Activated T-cell treated with anti-CD3 and anti-CD28 coated beads, Interleukin-2, amount 50 U/mL, for 72 hours (primary cell): ENCODE measurements at places on chromosomes 1 and 21. TPM values are rescaled to one million over a fixed set of nuclear protein-coding genes. Genes with fewer than 3 reads are reported as not detected.
A peak's percentile ranks its signal among the peaks of the same experiment; 100 is the strongest.

DNA sequence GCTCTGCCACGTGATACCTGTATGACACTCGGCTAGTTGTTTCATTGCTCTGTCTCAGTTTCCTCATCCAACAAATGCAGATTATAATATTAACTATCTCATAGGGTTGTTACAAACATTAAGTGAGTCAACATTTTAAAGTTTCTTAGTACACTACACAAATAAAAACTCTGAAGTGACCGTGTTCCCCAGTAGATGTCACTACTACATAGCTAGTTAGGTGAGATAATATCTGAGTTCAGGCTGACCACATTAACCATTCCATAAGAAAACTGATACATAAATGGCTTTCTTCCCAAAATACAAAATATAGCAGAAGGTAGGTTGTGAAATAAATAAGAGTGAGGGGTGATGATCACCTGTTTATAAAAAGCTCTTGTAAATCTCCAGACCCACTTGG, 214.1 kb downstream of the NUF2 start:
- no peaks in the 10 kb centered on the region for H3K36me3 ChIP-seq
- H3K4me1 ChIP-seq = no peaks in the 10 kb centered on the region
- H3K4me3 ChIP-seq = no peak overlapping the region
- H3K27ac ChIP-seq = no peak overlapping the region
- DNase-seq = no peak

The LCE2C gene
- not detected for total RNA-seq

The SEMA4A gene
- 63.7 TPM for total RNA-seq

DNA sequence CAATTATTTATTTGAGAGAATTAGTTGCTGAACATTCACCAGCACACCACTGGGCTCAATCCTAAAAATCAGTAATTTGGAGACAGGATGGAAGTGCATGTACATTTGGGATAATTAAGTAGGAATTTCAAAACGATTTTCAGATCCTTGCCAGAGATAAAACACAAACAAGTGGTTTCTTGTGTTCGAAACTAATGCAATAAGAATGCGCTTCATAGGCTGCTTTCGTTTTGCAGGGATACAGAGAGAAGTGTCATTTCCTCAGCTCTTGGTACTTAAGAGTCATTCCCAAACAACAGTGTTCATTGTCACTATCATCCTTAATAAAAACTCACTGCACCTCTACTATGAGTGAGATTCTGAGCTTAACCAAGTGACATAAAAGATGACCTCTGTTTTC, 20.6 kb upstream of the USP24 start:
- DNase-seq = no peak
- peaks cover 20% of the 10 kb centered on the region for H3K4me1 ChIP-seq
- H3K36me3 ChIP-seq = no peaks in the 10 kb centered on the region
- H3K27me3 ChIP-seq = no peaks in the 10 kb centered on the region
- no peak overlapping the region for H3K27ac ChIP-seq
- no peak overlapping the region for H3K4me3 ChIP-seq

The ABCB10 gene
- 25.7 TPM for total RNA-seq

GRCh38 chr1:226216056-226216455, 7.4 kb upstream of the MIXL1 start:
- no peaks in the 10 kb centered on the region for H3K36me3 ChIP-seq
- no peak overlapping the region for H3K4me3 ChIP-seq
- DNase-seq = no peak
- peaks cover 6% of the 10 kb centered on the region for H3K27me3 ChIP-seq

- no peaks in the 10 kb centered on the region for H3K4me1 ChIP-seq
- H3K36me3 ChIP-seq = no peaks in the 10 kb centered on the region
- H3K27me3 ChIP-seq = peaks cover 7% of the 10 kb centered on the region
Measured at GRCh38 chr1:7258589-7259135, 473.4 kb downstream of the CAMTA1 start.

GRCh38 chr1:225866061-225866837, 15.9 kb downstream of the TMEM63A start:
- H3K36me3 ChIP-seq = peaks cover 12% of the 10 kb centered on the region
- H3K27me3 ChIP-seq = no peaks in the 10 kb centered on the region
- H3K4me1 ChIP-seq = peaks cover 37% of the 10 kb centered on the region
- H3K4me3 ChIP-seq = peak overlapping the region; percentile 64

The GADD45A gene
- total RNA-seq = 135 TPM

DNA sequence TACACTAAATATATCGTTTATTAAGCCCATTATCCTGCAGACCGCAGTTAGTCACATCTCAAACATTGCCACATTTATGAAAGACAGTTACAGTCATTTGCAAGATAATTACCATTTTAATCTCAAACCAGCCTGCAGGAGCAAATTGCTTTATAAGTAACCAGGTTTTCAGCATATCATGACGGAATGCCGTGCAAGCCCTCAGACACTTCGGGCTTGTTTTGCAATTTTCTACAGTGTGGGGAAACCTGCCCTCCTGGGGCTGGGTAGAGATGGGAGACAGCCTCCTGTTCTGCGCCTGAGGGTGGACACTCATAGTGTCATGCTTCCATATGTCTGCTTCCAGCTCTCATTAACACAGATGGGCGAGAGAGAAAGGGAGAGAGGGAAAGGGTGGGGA, 563.9 kb downstream of the NPHP4 start:
- no peak overlapping the region for H3K4me3 ChIP-seq
- H3K27ac ChIP-seq = no peak overlapping the region
- no peak for DNase-seq
- no peaks in the 10 kb centered on the region for H3K36me3 ChIP-seq

DNA sequence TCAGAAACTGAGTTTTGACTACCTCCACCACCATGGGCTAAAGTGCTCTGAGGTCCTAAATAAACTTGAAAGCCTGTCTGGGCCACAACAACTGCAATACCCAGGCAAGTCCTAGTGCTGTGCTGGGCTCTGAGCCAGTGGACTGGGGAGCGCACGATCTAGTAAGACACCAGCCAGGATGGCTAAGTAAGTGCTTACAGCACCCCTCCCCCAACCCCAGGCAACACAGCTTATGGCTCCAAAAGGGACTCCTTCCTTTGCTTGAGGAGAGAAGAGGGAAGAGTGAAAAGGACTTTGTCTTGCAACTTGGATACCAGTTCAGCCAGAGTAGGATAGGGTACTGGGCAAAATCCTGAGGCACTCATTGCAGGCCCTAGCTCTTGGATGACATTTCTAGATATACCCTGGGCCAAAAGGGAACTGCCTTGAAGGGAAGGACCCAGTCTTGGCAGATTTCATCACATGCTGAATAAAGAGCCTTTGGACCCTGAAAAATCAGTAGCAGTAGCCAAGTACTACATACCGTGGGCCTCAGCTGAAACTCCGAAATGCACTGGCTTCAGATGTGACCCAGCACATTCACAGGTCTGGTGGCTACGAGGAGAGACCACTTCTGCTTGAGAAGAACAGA, 1.6 kb downstream of the C1orf105 start:
- H3K27ac ChIP-seq = no peak overlapping the region
- H3K4me3 ChIP-seq = no peak overlapping the region
- DNase-seq = no peak
- no peaks in the 10 kb centered on the region for H3K36me3 ChIP-seq

The OTUD7B gene
- 34.8 TPM for total RNA-seq

The TP73 gene
- 0.65 TPM for total RNA-seq

- no peak for DNase-seq
- no peaks in the 10 kb centered on the region for H3K27me3 ChIP-seq
- no peak overlapping the region for H3K27ac ChIP-seq
Measured at GRCh38 chr1:209854196-209854595, 26.4 kb downstream of the UTP25 start.

DNA sequence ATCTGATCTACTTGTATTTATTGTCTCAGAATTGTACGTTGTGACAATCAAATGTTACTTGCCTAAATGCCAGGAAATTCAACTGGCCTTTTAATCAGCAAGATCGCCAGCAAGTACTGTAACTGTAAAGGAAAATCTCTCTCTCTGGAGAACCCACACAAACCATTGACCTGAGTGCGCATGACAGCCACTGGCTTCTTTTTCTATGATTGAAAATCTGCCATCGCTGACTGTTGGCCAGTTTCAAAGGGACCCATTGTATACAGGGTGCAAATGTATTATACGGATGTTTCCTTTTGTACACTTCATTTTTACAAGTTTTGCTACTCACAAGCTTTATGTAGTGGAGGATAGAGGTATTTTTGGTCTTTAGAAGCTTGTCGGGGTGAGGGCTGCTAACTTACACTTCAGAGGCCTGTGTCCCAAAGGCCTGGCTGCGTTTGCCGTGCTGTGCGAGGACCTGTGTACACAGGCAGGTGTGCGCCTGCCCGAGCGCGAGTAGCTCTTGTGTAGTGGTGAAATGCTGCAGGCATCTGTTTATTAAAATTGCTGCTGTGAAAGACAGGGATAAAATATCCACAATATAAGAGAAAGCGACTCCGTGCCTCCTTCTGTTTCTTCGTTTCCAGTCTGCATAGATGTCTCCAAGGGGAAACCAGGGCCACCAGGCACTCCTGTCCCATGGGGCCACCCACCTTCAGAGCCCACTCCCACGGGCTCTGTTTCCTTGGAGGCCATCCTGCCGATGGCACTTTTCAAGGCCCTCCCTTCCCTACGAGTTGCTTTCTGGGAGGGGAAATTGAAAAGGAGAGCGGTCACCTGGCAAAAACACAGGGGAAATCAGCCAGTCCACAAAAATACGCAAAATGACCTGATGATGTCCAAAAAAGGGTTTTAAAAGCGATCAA, 25.3 kb upstream of the TRAPPC10 start:
- peaks cover 13% of the 10 kb centered on the region for H3K4me1 ChIP-seq
- H3K27ac ChIP-seq = no peak overlapping the region
- no peak for DNase-seq
- peaks cover 2% of the 10 kb centered on the region for H3K36me3 ChIP-seq

GRCh38 chr1:35702508-35702907, 16.2 kb downstream of the C1orf216 start:
- H3K4me1 ChIP-seq = peaks cover 17% of the 10 kb centered on the region
- H3K27ac ChIP-seq = no peak overlapping the region
- no peak overlapping the region for H3K4me3 ChIP-seq
- DNase-seq = no peak
- H3K27me3 ChIP-seq = peaks cover 70% of the 10 kb centered on the region
- no peaks in the 10 kb centered on the region for H3K36me3 ChIP-seq

- DNase-seq = peak; percentile 27
- H3K36me3 ChIP-seq = no peaks in the 10 kb centered on the region
- peaks cover 33% of the 10 kb centered on the region for H3K27me3 ChIP-seq
Measured at GRCh38 chr1:109371341-109371739, 26.4 kb downstream of the SORT1 start.

DNA sequence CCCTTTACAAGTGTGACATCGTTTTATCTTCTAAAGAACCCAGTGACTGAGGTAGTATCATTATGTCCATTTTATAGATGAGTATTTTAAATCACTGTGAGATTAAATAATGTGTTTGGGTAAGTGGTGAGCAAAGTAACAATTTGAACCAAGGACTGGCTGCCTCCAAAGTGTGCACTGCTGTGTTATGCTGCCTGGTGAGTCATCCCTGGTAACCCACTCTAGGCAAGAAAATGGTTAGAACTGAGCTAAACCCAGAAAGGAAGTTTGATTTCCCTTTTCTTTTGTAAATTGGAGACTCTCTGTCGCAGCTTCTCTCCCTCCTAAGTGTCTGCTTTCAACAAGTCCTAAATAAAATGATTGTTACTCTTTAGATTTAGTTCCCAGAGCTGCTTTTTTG, 342.8 kb upstream of the KAZN start:
- DNase-seq = no peak
- H3K27ac ChIP-seq = no peak overlapping the region
- no peaks in the 10 kb centered on the region for H3K4me1 ChIP-seq
- H3K4me3 ChIP-seq = no peak overlapping the region
- peaks cover 7% of the 10 kb centered on the region for H3K27me3 ChIP-seq

GRCh38 chr1:3767328-3767925, 5.1 kb upstream of the SMIM1 start:
- H3K27me3 ChIP-seq = peaks cover 7% of the 10 kb centered on the region
- no peak overlapping the region for H3K4me3 ChIP-seq
- H3K36me3 ChIP-seq = no peaks in the 10 kb centered on the region
- DNase-seq = no peak
- H3K4me1 ChIP-seq = peaks cover 10% of the 10 kb centered on the region

DNA sequence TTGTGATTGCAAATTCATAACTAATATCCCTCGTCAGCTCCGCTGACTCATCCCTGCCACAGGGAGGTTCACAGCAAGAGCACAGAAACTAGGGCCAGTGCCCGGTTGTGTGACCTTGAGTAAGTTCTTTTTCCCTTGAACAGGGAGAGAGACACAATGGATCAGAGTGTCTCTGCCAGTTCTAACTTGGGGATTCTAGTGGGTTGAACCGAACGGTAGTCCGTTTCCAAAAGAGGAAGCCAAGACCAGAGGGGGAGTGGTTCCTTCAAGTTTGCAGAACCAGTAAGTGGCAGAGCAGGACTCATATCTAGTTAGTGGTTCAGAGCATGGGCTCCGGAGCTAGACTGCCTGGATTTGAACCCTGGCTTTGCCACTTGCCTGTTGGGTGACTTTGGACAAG, 4.9 kb upstream of the SHISA4 start:
- no peaks in the 10 kb centered on the region for H3K4me1 ChIP-seq
- DNase-seq = no peak
- no peak overlapping the region for H3K4me3 ChIP-seq
- no peak overlapping the region for H3K27ac ChIP-seq
